ENCODE measurements at places on chromosomes 5 and 9. TPM values are rescaled to one million over a fixed set of nuclear protein-coding genes. Genes with fewer than 3 reads are reported as not detected.

IGIP gene
- total RNA-seq: 1.3 TPM

- H3K27ac ChIP-seq: no peak overlapping the region
- H3K4me1 ChIP-seq: no peaks in the 10 kb centered on the region
- DNase-seq: no peak
- H3K27me3 ChIP-seq: peaks cover 2% of the 10 kb centered on the region
- H3K4me3 ChIP-seq: no peak overlapping the region
- H3K36me3 ChIP-seq: no peaks in the 10 kb centered on the region
Measured at GRCh38 chr5:122545986-122546385, 228.9 kb upstream of the SNX2 start.

RMRP gene
- 13,311 TPM for total RNA-seq

- peaks cover 24% of the 10 kb centered on the region for H3K4me1 ChIP-seq
- DNase-seq: no peak
- no peak overlapping the region for H3K27ac ChIP-seq
Measured at GRCh38 chr5:149563466-149563865, 12.2 kb upstream of the CSNK1A1 start.

GRCh38 chr9:86322973-86323644, 31.1 kb downstream of the TUT7 start:
- no peak for DNase-seq
- peak overlapping the region; percentile 34 for H3K27ac ChIP-seq
- no peaks in the 10 kb centered on the region for H3K27me3 ChIP-seq
- no peak overlapping the region for H3K4me3 ChIP-seq
- peaks cover 6% of the 10 kb centered on the region for H3K4me1 ChIP-seq
- peaks cover 66% of the 10 kb centered on the region for H3K36me3 ChIP-seq

ELAVL2 gene
- total RNA-seq: not detected

PTGER4 gene
- total RNA-seq: 62.8 TPM

COL15A1 gene
- total RNA-seq: not detected

DNA sequence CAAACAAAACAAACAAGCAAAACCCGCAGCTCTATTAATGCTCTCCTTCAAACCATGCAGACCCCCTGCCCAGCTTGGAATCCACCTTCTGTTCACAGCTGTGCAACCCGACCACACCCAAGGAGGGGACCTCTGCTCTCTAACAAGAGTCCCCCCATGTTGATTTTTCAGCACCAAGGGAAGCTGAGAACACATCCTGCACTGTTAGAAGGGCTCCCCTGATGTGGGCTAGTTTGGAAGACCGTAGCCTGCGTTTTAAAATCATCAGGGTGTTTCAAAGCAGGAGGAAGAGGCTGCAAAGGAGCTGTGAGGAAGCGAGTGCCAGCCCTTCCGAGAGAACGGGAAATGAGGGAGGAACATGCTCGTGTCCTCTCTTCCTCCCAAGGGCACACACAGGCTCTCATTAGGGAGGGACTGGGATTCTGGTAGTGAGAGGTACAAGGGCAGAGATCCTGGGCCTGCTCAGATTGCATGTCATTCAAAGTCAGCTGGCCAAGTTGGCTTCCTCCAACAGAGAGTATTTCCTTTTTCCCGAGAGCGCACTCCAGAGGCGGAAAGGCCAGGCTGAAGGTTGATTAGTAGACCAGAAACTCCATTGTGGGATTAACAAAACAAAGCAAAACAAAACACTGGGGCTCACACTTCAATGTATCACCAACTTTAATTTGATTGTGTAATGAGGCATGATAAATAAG, 185.9 kb downstream of the SEMA6A start:
- H3K36me3 ChIP-seq: peaks cover 20% of the 10 kb centered on the region
- DNase-seq: no peak
- H3K27ac ChIP-seq: no peak overlapping the region
- no peaks in the 10 kb centered on the region for H3K4me1 ChIP-seq
- no peak overlapping the region for H3K4me3 ChIP-seq
- no peaks in the 10 kb centered on the region for H3K27me3 ChIP-seq

- H3K36me3 ChIP-seq: no peaks in the 10 kb centered on the region
- no peak for DNase-seq
- H3K27ac ChIP-seq: no peak overlapping the region
- no peak overlapping the region for H3K4me3 ChIP-seq
Measured at GRCh38 chr5:167280111-167280510, 1011.3 kb upstream of the WWC1 start.

DNA sequence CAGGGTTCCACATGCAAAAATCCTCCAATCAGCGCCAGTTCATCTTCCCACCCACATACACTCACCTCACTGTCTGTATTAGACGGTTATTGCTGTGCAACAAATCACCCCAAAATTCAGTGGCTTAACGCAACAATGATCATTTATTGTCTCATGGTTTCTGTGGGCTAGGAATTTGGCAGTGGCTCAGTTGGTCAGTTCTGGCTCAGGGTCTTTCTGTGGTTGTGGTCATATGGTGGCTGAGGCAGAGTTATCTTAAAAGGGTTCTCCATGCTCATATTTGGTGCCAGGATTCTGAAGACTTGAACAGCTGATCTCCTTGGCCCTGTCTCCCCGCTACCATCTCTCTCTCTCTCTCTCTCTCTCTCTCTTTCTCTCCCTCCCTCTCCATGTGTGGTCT, 12.9 kb downstream of the ZNF618 start:
- H3K4me3 ChIP-seq: no peak overlapping the region
- H3K27me3 ChIP-seq: no peaks in the 10 kb centered on the region
- peaks cover 10% of the 10 kb centered on the region for H3K4me1 ChIP-seq
- H3K27ac ChIP-seq: no peak overlapping the region
- H3K36me3 ChIP-seq: no peaks in the 10 kb centered on the region

DNA sequence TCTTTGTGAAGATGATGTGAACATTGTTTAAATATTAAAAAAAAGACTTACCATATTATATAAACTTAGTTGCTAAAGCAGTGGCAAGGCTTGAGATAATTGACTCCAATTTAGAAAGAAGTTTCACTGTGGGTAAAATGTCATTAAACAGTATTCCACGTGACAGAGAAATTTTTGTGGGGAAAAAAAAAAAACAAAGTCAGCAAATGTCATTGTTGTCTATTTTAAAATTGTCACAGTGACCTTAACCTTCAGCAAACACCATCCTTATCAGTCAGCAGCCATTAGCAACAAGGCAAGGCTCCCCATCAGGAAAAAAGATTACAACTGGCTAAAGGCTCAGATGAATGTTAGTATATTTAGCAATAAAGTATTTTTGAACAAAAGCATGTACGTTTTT, 99.3 kb upstream of the CDH18 start:
- no peak for DNase-seq
- no peaks in the 10 kb centered on the region for H3K36me3 ChIP-seq
- no peak overlapping the region for H3K27ac ChIP-seq

ECSCR gene
- not detected for total RNA-seq

PRSS3 gene
- not detected for total RNA-seq

ABCA1 gene
- total RNA-seq: 0.20 TPM

DNA sequence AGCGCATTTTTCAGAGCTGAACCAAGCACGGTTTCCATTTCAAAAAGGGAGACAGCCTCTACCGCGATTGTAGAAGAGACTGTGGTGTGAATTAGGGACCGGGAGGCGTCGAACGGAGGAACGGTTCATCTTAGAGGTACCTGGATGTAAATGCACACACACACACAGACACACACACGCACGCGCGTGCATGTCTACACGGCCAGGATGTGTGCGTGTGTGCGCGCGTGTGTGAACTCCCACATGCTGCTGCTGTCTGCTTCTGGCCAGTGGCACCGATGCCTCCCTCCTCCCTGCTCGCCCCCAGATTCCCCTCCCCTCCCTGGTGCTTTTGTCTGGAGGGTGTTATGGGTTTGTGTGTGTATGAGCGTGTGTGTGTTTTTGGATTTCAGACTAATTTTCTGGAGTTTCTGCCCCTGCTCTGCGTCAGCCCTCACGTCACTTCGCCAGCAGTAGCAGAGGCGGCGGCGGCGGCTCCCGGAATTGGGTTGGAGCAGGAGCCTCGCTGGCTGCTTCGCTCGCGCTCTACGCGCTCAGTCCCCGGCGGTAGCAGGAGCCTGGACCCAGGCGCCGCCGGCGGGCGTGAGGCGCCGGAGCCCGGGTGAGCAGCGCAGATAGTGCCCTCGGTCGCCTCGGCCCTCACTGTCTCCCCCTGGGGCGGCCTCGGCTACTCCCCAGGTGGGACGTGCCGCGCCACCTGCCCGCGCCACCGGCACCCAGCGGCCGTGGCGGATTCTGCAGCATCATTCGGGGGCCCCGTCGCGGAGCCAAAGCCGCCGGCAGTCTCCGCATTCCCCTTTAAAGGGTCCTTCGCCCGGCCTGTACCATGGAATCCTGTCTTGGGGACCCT, at the start of gene NTRK2:
Gene NTRK2 (plus strand): TSS at position 442 of the 850 bp plus-strand sequence. CDS start 1,020 bp downstream, outside the sequence.
- peak within 1 kb of the TSS; percentile 46 for H3K4me3 ChIP-seq
- no peak within 1 kb of the TSS for H3K27ac ChIP-seq
- H3K27me3 ChIP-seq: peaks cover 50% of the 10 kb centered on the region
- peak; percentile 11 for DNase-seq
- H3K4me1 ChIP-seq: peaks cover 13% of the 10 kb centered on the region

PROP1 gene
- not detected for total RNA-seq

CKMT2 gene
- total RNA-seq: not detected

GRCh38 chr9:99259231-99259918, 37.3 kb downstream of the SEC61B start:
- peak overlapping the region; percentile 79 for H3K27ac ChIP-seq
- peak; percentile 68 for DNase-seq
- H3K27me3 ChIP-seq: peaks cover 10% of the 10 kb centered on the region
- peak overlapping the region; percentile 45 for H3K4me3 ChIP-seq

- no peaks in the 10 kb centered on the region for H3K36me3 ChIP-seq
- no peaks in the 10 kb centered on the region for H3K4me1 ChIP-seq
- DNase-seq: no peak
- no peaks in the 10 kb centered on the region for H3K27me3 ChIP-seq
- no peak overlapping the region for H3K27ac ChIP-seq
Measured at GRCh38 chr5:54707841-54708240, 190.3 kb downstream of the SNX18 start.

- H3K4me3 ChIP-seq: peak overlapping the region; percentile 16
- H3K36me3 ChIP-seq: no peaks in the 10 kb centered on the region
- peak overlapping the region; percentile 75 for H3K27ac ChIP-seq
- peaks cover 22% of the 10 kb centered on the region for H3K27me3 ChIP-seq
- DNase-seq: peak; percentile 32
Measured at GRCh38 chr9:7533376-7534090, 266.0 kb downstream of the DMAC1 start.

ATOSB gene
- 6.0 TPM for total RNA-seq
